ENCODE measurements at places on chromosomes 1 and 21.

DNA sequence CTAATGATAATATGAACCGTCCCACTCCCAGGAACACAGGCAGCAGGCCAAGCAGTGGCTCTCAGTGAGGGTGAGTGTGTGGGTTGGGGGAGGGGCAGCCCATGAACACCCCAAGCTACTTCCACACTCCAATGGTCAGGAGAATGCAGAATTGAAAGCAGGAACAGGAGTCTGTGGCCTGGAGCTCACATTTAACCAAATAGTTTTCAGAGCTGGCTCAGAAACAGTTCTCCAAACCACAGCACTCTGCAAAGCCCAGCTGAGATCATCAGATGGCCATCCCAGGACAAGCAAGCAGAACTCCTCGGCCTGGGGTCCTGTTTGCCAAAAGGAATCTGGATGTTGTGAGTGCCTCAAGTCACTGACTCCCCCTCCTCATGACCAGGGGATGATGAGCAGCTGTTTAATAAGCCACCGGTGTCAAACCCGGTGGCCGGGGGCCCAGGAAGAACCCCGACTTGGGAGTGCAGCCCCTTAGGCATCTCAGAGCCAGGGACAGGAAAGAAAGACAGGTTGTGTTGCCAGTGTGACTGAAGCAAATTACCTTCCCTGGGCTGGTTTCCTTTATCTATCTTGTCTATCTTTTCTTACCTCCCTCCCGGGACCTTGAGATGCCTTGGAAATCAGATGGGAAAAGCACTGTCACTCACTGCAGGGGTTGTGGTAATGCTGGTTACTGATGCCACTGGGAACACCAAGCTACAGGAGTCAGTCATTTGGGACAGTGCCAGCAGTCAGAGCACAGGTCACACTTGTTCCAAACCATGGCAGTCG, 20.4 kb downstream of the DEGS1 start:
- DNase-seq, result peak; percentile 99

DNA sequence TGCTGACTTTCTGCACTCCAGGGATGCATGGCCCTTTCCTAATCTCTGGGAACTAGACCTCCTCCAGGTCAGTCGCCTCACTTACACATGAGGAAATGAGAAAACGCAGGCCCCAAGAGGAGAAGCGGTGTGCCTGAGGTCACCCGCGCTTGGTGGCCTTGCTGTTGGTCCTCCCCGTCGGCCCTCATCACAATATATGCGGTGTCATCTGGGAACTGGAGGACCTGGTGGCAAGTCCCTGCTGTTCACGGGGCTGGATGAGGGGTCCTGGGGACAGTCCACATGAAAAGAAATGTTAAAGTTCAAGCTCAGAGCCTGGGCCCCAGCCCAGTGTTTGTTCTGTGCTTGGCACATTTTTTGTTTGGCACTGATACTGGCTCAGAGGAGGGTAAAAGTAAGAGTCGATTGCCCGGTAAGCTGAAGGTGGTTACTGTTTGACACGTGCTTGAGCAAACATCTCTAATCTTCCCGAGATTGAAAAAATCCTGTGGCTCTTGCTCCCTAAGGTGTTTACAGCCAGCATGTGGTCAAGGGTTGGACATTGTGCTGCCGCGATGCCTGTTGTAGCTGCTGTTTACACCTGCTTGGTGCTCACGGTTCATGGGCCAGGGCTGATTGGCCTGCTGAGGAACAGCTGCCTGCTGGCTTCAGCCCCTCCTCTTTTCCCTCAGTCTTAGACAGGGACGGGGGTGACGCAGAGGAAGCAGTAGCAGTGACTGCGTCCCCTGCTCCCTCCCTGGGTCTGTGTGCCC, 5.2 kb downstream of the COQ8A start:
- DNase-seq, result no peak

DNA sequence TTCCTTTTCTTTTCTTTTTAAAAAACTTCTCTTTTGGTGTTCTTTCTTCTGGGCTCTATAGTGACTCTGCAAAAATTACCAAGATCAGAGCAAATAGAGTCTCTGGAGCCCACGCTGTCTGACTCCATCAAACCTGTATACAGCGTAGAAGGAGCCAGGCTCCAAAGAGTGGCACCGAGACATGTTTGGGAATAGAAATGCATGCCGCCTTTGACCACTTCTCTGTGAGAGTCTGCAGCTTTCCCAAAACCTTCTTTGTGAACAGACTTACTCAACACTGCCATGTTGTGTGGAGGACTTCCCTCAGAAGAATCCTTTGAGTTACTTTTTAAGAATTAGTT, 55.3 kb downstream of the GORAB start:
- no peak for DNase-seq

- no peak for DNase-seq
Observed at GRCh38 chr1:167013108-167013929, 24.2 kb downstream of the MAEL start.

DNA sequence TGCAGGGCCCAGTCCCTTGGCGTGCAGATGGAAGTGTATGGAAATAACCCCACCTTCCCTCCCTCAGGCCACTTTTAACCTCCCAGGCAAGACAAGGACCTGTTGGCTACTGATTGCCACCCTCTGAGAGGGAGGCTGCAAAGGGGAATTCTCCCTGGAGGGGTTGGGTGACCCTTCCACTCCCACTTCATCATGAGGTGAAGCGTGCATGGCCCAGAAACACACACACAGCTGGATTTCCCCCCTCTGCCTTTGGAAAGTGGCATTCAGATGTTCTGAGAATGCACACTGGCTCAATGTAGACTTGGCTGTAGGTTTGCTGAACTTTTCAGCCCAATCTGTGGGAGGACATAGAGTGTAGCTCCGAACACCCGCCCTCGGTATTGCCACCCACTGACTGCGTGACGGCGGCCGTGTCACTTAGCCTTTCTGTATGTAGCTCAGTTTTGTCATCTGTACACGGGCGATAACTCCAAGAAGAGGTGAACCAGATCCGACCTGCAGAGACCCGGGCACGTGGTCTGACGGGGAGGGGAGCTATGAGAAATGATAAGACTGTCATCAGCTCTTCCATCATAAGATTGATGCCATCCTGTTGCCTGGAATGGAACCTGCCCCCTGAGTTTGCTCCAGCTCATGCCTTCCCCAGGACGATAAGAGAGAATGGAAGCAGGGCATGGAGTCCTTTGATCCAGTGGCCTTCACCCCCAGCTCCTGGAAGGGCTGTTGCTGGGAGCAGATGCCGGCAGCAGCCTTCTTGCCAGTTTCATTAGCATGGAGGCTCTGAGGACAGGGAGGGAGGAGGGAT, 19.3 kb downstream of the MIIP start:
- DNase-seq, result no peak

DNA sequence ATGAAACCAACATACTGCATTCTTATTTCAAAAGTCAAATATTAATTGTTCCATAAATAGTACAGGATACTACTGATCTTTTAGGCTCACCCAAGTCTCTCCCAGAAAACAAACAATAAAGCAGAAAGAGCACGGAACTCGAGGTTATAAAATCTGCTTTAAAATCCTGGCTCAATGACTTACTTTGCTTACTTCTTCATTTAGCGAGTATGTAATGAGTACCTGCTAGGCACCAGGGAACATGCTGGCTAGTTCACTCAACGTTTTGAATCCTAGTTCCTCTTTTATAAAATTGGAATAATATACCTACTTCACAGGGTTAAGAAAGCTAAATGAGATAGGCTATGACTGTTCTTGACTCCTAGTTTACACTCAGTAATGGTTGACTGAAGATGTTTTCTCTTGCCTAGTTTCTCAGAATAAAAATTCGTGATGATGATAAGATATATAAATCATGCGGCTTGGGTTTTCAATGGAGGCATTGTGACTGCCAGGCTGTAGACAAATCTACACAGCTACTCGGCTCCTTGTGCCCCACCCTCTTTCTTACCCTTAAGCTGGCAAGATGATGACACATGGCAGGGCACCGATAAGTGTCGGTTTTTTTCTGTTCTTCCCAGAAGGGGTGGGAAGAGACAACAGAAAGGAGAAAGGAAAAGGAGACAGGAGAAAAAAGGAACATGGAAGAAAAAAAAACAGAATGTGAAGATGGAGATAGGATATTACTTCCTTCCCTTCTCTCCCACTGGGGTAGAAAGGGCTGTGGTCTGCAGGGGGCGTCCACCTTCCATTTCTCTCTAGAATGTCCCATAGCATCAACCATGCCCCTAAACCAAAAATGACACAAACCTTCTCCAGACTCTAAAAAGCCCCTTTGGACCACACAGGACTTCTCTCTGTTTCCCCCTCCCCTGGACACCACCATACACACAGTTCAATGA, 507.1 kb downstream of the SMYD3 start:
- DNase-seq, result no peak

DNA sequence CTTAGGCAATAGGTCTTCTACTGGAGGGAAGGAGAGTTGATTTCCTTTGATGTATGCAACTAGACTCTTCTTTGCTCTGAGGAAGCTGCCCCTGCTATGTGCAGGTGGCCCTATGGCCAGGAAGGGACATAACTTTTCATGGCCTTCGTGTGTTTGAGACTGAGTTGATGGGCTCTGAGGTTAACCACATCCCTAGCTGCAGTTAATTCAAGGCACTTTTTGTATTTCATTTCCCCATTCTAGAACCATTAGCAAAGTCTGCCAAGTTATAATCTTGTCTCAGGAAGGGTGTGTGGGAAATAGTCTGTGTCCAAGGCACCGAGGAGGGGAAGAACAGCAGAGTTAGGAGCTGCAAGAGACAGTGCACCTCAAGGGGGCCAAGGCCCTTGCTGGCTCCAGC, 2.5 kb downstream of the FCRL4 start:
- DNase-seq, result no peak

GRCh38 chr1:102842606-102843005, 265.7 kb downstream of the COL11A1 start:
- DNase-seq, result no peak

- DNase-seq, result no peak
Observed at GRCh38 chr1:101022294-101022693, 3.3 kb downstream of the DPH5 start.

GRCh38 chr1:194024659-194025058, 838.2 kb upstream of the B3GALT2 start:
- peak; percentile 81 for DNase-seq

DNA sequence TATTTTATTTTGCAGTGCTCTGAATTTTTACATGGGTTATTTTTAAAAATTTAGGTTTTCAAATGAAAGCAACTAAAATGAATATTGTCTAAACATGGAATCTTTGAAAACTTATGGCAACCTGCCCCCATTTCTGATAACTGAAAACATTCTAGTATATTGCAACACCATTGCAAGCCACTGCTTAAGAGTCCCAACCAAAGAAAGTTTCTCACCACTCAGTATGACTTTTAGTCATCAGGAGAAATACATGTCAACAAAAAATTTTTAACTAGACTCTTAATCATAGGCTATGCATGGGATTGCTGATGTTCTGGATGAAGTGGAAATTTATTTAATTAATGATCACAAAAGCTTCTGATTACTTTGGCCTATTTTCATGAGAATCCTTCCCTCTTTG, 112.1 kb downstream of the TNFSF18 start:
- no peak for DNase-seq

GRCh38 chr1:44566281-44567046, 107.8 kb downstream of the TMEM53 start:
- DNase-seq, result no peak

GRCh38 chr1:87179076-87179810, 149.4 kb upstream of the LMO4 start:
- DNase-seq, result no peak

DNA sequence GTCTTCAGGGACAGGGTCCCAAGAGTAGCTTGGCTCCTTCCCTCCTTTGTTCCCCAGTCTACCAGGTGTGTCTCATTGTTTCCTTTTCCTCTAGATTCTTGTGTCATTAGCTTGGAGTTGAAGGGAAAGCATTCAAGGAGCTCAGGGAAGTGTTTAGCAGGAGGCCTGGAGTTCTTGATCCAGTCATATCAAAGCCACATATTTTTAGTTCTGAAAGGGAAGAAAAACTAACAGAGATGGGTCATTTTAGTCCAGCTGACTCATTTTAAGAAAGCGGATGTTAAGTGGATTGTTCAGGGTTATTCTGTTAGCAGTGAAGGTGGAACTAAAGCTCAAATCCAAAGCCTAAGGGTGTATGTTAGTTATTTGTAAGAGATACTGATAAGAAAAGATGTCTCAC, 721 bp downstream of the C1orf54 start:
- DNase-seq, result no peak

GRCh38 chr1:2984399-2985061, 36.7 kb upstream of the ACTRT2 start:
- DNase-seq, result no peak

GRCh38 chr1:157771661-157772425, 5.1 kb downstream of the FCRL2 start:
- no peak for DNase-seq

DNA sequence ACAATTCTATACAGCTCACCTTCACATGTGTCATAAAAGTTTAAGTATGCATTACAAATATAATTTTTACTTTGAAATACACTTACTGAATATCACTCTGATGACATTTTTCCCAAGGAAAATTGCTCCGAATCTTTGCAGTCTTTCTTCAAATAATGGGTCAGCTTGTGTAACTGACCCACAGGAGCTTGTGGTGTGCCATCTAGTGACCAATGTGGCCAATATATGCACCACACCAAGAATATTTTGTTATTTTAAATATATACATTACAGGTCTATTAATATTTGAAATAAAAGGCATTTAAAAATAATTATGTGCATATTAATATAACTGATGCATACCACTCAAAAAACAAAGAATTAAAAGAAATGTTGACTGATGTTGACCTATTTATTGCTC, 271.4 kb downstream of the TBX15 start:
- DNase-seq, result no peak

GRCh38 chr21:38802050-38803026, 3.4 kb upstream of the ETS2 start:
- peak; percentile 37 for DNase-seq

DNA sequence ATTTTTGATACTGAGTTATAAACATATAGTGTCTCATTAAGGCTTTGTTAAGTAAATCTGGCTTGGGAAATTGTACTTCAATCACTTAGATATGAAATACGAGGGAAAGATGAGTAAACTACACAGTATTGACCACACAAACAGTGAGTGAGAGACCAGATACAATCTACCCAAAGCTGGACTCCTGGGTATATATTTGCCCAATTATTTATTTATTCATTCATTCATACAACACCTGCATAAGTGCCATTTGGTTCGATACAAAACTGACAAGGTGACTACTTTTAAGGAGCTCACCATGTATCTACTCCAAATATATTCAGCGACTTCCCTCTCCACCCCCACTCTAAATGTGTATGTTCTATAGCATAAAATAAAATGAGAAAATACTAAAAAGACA, 143.4 kb downstream of the TGFB2 start:
- no peak for DNase-seq

DNA sequence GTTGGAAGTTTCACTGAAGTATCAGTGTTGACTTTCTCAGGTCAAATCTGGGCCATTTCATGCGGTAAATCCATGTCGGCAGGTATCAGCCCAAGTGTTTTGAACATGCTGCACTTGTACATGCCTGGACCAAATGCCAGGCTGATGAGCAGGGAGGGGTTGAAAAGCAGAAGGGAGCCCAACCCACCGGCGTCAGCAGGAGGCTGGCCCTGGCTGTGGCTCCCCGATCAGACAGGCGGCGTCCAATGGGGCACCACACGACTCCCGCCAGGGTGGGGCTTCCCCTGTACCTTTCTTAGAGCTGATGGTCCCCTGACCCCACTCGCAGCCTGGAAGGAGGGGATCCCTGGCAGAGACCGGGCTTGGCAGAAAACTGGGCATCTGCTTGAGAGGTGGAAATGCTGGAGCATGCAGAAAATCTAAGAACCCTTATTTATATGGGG, 540.0 kb downstream of the KIF26B start:
- DNase-seq, result no peak
